NCI-H524 (cell line): ENCODE measurements at places on chromosomes 12 and 14.
A peak's percentile ranks its signal among the peaks of the same experiment; 100 is the strongest.

DNA sequence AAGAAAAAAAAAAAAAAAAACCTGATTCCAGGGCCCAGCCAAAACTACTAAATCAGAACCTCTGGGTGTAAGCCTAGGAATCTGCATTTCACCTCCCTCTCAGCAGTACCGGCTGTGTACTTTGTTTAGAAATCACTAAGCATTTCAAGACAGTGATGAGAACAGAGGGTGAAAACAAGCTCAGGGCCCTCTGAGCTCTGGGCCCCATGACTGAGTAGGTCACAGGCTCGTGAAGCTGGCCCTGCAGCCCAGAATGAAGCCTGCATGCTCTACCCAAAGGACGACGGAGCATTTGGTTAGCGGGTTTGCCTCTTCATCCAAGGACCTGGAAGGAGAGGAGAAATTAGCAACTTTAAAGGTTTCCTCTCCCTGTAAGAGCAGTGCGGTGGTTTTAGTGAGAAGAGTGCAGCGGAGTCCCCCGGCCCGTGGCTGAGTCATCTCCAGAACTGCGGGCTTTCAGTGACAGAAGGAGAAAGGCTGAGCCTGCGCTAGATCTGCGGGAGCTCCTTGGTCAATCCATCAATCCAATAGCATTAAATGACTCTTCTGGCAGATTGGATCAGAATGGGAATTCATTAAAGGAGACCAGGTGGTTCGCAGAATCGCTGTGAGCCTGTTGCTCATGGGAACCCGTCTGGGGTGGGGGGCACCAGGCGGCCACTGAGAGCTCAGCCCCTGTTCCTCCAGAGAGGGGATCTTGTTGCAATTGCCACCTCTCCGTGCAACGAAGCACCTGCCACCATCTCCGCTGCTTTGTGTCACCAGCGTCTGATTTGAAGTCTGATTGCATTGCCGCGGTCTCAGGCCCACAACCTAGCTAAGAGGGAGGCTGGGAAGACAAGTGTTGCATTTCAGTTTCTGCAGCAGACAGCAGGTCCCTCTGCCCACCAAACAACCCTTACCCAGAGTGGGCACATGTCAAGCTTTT, 7.3 kb downstream of the IL31 start:
- peak; percentile 81 for DNase-seq

GRCh38 chr12:79885911-79886490, 48.9 kb downstream of the PPP1R12A start:
- no peak for DNase-seq

DNA sequence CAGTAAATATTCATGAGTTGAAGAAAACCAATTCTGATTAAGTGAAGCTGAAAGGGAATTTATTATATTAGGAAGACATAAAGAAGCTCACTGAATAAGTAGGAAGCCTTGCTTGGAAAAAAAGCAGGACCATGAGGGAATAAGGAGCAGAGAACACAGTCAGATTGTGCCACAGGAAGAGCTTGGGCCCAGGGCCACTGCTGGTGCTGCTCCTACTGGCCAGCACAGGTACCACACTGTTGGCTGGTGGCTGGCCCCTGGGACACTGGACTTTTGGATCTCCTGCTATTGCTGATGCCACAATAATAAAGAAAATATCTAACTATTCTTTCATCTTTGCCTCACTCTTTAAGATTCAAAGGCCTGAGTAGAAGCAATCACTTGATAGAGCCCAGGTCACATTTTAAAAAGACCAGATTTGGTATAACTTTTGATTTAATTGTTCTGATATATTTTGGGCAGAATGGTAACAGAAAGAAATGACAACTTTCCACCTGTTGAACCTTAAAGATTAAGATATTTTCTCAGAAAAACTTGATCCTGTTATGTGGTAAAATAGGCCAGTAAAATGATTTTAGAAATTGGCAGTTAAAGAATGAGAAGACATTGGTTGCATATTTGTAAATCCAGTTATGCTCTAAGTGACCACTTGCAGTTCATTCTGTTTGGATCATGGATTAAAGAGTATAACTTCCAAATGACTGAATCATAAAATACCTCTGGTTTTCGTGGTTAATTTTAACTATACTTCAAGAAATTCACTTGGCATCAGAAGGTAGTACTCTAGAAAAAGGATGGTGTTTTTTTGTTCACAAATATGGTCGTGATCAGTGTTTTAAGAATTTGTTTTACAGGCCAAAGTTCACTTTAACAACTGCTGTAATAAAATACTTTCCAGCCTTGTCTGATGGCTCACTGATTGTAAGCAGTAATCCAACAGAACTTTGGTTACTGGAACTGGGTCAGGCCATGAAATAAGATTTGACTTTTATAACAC, 68.3 kb downstream of the DERA start:
- no peak for DNase-seq

GRCh38 chr12:30975581-30975980, 49.0 kb downstream of the TSPAN11 start:
- no peak for DNase-seq

GRCh38 chr12:116598311-116599284, 39.4 kb downstream of the MAP1LC3B2 start:
- no peak for DNase-seq

DNA sequence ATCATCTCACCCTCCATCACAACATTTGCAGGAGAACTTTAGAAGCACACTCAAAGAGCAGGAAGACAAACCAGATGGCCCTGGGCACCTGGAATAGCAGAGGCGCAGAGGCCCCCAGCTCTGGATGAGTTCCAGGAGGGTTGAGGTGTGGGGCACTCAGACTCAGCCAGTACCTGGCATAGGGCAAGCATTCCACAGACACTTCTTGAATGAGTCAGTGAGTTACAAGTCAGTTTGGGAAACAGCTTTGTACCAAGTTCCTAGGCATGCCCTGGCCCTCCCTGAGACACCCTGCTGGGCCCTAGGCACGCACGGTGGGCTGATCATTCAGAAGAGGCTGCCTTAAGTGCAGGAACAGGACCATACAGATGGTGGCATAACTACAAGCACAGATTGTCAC, 54.3 kb downstream of the MAP3K9 start:
- DNase-seq = peak; percentile 95

GRCh38 chr12:101829639-101830366, 956 bp downstream of the GNPTAB start:
- no peak for DNase-seq

DNA sequence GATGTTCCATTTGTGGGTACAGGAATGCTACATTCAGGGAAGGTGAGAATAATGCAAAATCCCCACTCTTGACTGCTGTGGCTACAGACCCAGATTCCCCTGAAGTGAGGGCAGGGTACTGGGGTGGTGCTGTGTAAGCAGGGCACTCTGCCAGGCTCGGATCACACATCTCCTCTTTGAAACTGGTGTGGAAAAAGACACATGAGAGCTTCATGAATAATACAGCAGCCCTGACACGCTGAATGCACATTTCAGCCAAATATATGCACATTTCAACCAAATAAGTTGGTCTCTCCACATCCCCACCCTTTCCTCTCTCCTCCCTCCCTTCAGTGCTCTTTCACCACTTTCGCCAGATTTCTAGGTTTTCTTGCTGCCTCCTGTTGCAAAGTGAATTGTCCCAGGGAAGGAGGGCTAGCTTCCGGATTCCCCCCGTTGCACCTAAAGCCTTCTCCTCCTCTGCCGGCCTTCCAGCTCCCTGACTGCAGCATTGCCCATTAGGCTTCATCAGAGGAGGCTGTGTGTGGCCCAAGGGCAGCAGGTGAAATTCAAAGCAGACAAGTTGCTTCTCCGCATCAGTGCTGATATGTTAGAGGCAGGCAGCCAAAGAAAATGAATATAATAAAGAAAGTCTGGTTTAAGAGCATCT, 118.2 kb upstream of the TMCC3 start:
- no peak for DNase-seq

GRCh38 chr12:105329926-105330282, 587 bp upstream of the C12orf75 start:
- no peak for DNase-seq

GRCh38 chr12:114340231-114340630, 65.7 kb downstream of the TBX5 start:
- no peak for DNase-seq

DNA sequence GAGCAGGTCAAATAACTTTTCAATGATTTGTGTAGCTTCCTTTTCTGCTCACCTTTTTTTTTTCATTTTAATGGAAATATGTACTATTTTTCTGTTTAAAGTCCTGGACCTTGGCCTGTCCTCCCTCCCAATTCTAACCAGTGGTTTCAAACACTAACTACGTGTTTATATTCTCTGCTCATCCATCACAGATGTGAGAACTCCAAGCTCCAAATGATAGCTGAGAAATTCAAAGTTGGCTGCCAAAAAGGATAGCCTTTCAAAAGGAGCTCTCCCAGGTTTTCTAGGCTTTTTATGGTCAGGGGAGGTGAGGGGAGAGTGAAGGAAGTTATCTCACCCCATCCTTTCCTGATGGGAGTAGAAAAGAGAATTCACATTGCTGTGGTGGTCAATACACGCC, 486.0 kb upstream of the TBX3 start:
- DNase-seq = no peak

- DNase-seq = peak; percentile 32
These were observed 54.9 kb upstream of the HIF1A start for GRCh38 chr14:61640158-61641136.

DNA sequence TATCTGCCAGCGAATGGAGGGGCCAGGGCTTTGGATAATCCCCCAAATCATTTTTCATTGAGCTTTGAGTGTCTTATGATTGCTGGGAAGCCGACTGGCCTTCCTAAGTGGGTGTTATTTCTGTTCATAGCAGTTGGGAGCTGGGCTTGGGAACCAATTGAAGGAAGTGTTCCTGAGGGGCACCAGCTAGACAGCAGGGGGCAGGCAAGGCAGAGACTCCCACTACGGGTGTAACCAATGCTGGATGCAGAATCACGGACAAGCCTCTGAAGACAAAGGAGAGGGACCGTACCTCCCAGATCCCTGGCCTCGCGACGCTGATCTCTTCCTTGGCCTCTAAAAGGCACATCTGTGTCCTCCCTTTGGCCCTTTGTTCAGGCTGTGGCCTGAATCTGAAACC, 149.0 kb upstream of the PRMT8 start:
- peak; percentile 98 for DNase-seq

DNA sequence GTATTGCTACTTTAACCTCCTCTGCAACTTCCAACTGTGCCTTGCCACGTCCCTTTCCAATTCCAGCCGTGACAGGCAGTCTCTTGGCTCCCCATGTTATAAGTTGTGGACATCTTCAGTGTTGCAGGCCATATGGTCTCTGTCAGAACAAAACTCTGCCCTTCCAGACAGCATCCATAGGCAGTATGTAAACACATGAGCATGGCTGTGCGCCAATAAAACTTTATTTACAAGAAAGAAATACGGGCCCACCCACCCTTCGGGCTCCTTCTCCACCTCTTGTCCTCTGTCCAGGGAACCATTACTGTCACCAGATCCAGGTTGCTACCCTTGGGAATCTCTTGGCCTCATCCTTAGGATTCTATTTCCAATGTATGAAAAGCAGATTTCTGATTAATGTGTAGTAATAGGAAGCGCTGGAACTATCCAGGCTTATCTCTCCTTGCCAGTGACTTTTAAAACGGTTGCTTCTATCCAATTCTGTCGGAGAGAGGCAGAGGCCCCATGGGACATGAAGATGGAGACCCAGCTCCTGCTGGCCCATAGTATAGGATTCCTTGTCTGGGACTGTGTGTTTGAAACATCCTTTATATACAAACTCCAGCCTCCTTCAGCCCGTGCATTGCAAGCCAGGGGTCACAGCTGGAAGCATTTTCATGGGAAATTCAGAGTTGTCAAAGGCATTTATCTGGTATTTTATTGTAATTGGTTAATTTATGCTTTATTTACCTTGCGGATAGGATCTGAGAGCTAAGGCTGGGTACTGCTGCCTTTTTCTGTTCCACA, 114.4 kb downstream of the ZNF664 start:
- DNase-seq = no peak
